ENCODE measurements at places on chromosomes 7 and 10.
A peak's percentile ranks its signal among the peaks of the same experiment; 100 is the strongest.

GRCh38 chr10:109981650-109982049 is 26.1 kb upstream of the ADD3 start:
- DNase-seq: no peak

- DNase-seq: no peak
Measured at GRCh38 chr7:28956608-28957063, 1.5 kb downstream of the TRIL start.

DNA sequence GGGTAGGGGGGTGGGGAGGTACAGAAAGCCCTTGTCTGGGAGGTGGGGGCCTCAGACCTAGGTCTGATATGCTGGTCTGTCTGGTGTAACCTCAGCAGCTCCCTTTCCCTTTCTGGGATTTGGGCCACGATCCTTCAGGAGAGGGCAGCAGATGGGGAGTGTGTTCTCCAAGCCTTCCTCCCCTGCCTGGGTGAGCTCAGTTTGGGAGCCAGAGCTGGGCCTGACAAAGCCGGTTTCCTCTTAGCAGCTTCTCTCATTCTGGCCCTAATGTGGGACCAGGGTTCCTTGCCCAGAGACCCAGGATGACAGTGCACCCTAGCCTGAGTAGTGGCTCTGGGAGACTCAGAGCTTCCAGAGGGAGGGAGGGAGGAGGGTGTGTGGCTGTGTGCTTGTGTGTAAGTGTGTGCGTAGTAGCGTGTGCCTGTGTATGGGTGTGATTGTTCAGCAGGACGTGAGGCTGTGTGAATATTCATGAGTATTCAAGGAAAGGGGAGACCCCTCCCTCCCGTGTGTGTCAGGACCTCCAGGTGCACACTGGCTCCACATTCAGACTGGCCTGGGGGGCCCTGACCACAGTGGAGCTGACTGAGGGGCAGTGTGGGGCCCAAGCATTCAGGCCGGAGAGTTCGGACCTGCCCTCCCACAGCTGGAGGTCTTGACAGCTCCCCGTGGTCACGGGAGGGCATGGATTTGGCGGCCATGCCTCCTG is 96.5 kb downstream of the ZMIZ1 start:
- DNase-seq: no peak

GRCh38 chr10:124678557-124679240 is 65.5 kb downstream of the FAM53B start:
- DNase-seq: peak; percentile 57

- no peak for DNase-seq
Measured at GRCh38 chr7:140294454-140294853, 103.9 kb downstream of the SLC37A3 start.

GRCh38 chr7:2809903-2810625 is 34.0 kb downstream of the GNA12 start:
- DNase-seq: no peak

- no peak for DNase-seq
Measured at GRCh38 chr7:80210400-80210799, 75.8 kb downstream of the GNAI1 start.

DNA sequence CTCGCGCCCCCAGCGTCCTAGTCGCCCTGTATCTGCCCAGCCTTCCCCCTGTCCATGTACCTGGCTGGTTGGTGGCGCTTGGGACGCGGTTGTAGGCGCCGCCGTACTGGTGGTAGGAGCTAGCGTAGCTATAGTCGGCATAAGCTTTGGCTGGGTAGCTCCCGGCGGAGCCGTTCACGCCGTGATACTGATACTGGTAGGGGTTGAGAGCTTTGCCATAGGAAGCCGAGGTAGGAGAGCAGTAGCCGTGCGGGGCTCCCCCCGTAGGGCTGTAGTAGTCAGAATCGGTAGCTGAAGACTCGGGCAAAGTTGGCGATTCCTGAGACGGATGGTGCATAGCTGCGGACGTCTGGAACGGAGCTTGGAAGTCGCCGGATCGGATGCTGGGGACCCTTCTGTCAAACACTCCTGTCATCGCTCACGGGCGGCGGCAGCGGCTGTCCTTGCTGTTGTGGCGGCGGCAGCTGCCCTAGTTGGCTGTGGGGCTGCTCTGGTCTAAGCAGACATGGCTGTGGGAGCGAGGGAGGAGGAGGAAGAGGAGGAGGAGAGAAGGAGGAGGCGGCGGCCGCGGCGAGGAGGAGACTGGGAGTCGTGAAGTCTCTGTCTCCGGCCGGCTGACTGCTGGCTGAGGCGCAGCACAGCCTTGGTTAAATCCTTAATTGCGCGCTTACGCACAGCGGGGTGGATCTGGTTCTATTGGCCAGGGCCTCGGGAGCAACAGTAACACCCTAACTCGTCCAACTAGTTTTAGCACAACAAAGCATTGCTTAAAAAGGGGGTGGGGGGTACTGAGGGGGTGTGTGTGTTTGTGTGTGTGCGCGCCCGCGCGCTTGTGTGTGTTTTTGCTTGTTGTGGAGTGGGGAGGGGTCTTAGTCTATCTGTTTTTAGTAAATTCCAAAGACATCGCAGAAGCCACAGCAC is at the start of gene DLX5:
Gene DLX5 (minus strand): TSS at position 623 of the 921 bp plus-strand sequence. CDS start 208 bp downstream, at position 415.
- no peak for DNase-seq

GRCh38 chr10:71289421-71290130 is 29.5 kb upstream of the SLC29A3 start:
- DNase-seq: no peak

DNA sequence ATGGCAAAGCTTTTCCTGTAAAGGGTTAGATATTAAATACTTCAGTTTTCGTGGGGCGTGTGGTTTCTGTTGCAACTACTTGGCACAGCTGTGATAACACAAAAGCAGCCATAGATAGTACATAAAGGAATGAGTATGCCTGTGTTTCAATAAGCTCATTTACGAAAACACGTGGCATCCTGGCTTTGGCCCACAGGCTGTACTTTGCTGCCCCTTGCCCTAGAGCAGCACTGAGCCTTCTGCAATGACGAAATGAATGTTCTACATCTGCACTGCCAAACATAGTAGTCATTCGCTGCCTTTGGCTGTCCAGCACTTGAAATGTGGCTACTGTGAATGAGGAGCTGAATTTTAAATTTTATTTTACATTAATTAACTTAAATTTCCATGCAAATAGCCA is 376.2 kb upstream of the TPK1 start:
- DNase-seq: no peak

DNA sequence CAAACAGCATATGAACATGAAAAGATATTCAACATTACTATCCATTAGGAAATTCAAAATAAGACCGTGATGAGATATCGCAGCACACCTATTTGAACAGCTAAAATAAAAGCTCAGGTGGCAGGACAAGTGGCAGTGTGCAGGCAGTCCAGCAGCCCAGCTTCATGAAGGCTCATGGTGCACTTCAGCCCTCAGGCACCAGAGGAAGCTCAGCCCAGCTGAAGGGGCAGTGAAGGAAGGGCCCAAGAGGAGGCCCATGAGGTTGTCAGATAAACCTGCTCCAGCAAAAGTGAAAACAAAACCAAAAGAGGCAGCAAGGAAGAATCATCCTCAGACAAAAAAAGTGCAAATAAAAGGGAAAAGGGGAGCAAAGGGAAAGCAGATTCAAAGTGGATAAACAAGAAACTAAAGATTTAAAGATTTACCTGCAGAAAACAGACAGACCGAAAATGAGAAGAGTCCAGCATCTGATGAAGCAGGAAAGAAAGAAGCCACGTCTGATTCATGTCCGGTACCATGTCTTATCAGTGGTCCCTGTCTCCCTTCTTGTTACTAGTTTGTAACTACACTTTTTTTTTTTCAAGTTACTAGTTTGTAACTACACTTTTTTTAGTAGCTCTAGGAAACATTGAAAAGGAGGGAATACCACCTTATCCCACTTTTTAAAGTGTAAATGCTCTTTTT is 15.0 kb upstream of the FAM24B start:
- DNase-seq: no peak

- DNase-seq: no peak
Measured at GRCh38 chr10:75165684-75166622, 44.6 kb upstream of the VDAC2 start.

GRCh38 chr7:115340828-115341227 is 418.9 kb downstream of the MDFIC start:
- DNase-seq: no peak

DNA sequence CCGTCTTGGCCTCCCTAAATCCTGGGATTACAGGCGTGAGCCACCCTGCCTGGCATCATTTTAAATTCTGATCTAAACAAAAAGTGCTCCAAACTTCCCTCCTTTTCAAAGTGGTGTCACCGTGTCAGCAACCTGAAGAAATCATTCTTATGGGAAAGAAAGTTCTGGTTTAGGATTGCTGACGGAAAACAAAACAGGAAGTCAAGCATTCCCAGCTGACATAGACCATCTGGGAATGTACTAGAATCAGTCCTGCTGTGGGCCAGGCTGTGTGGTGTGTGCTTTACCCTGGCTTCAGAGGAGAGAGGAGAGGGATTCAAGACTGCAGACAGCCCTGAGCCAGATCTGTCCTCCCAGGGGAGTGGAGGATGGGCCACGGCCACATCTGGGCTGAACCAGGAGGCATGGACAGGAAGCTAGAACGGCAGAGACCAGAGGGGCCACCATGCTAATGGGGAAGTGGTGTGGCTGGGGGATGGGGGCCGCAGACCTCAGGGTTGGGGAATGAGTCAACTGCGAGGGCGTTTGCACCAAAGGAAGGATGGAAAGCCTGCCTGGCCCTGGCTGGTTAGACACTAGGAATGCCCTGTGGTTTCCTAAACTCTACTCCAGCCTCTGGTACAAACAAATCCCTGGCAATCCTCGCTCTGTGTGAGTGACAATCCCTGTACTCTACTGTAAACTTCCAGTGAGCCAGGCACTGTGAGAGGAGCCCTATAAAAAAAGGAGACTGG is 16.7 kb upstream of the CLIP2 start:
- no peak for DNase-seq

Data from T-cell (primary cell).